ENCODE measurements at places on chromosomes 13 and 19. TPM values are rescaled to one million over a fixed set of nuclear protein-coding genes. Genes with fewer than 3 reads are reported as not detected.

The APOC4 gene
- not detected for total RNA-seq

The SHD gene
- 0.14 TPM for total RNA-seq

The ZNF558 gene
- 22.2 TPM for total RNA-seq

The NBEA gene
- 3.5 TPM for total RNA-seq

The C1QTNF9B gene
- total RNA-seq, result not detected

The PRR36 gene
- total RNA-seq, result 0.25 TPM

The NR2F6 gene
- total RNA-seq, result 1.1 TPM

Measured in CD4-positive, alpha-beta T cell (primary cell).